Prostate gland (tissue), 2 donors: ENCODE measurements at places on chromosomes 4 and X. TPM values are rescaled to one million over a fixed set of nuclear protein-coding genes. Genes with fewer than 3 reads are reported as not detected.

- DNase-seq = no peak
Measured at GRCh38 chr4:186657764-186658163, 65.9 kb downstream of the FAT1 start.

DNA sequence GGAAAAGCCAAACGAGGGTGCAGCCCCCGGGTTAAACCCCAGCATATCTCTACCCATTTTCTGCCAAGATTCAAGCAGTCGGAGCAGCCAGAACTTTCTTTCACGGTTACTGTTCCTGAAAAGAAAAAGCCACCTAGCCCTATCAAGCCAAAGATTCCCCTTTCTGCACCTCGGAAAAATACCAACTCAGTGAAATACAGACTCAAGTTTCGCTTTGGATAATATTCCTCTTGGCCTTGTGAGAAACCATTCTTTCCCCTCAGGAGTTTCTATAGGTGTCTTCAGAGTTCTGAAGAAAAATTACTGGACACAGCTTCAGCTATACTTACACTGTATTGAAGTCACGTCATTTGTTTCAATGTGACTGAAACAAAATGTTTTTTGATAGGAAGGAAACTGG is 20.0 kb downstream of the FGF5 start:
- no peak for DNase-seq

DNA sequence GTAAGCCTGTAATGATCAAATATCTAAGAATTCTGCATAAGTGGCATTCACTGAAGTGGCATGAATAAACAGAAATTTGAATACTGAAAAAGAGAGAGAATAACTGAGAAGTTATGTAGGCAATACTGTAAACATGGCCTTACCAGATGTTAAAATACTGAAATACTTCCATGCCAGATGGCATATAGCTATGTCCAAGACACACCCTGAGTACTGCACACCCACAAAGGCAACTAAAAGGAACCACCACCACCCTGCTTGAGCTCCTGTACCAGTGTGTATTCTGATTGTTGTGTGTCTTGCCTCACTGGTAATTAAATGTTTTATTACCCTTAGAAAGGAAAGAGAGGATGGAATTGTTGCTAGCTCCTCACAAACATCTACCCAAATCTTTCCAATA is 192.1 kb downstream of the ADAMTS3 start:
- DNase-seq = no peak

- no peak for DNase-seq
Measured at GRCh38 chr4:119794681-119795080, 166.1 kb upstream of the PDE5A start.

DNA sequence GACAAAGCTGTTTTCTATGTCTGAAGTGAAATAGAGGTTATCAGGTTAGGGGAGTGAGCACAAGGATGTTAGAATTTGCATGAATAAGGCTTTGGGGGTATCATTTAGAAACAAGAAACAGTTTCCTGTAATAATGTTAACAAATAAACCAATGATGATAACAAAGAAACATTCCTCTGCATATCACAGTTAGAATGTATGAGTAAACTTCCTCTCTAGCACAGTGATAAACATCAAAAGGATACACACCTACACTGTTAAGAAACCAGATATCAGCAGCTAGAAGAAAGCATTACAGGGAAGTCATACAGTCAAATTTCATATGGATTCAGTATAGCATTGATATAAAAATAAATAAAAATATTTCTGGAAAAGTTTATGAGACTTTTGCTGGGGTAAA is 340.0 kb upstream of the MAGEB16 start:
- DNase-seq = no peak

- DNase-seq = no peak
Measured at GRCh38 chr4:15543537-15544247, 74.0 kb downstream of the CC2D2A start.

- DNase-seq = no peak
Measured at GRCh38 chr4:27414887-27415731, 554.5 kb downstream of the STIM2 start.

DNA sequence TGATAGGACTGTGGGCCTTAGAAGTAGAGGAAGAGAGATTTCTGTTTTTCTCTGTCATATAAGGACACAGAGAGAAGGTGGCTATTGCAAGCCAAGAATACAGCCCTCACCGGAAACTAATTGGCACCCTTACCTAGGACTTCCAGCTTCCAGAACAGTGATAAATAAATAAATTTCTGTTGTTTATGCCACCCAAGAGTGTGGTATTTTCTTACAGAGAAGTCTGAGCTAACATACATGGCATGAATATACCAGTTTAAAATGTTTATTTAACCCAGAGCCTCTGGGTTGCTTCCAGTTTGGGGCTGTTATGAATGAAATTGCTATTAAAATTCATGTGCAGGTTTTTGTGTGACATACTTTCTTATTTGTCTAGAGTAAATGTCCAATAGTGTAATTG is 654.0 kb upstream of the ATOH1 start:
- DNase-seq = no peak

GRCh38 chr4:1340181-1340747 is 6.7 kb upstream of the UVSSA start:
- DNase-seq = no peak

DNA sequence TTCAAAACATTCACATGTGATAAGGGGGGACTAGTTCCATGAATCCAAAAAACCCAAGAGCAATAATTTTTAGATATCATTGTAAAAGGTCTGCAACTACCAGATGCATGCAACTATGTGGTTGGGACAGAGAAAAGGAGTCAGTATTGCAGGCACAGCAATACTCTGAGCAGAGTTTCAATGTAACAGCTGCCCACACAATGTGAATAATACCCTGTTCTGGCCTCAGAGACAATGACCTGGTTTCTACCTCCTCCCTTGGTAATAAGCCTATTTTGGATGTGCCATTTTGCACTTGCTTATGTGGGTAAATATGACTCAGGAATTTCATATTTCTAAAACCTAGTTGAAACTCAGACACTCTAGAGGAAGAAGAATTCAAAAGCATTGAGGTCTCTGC is 194.8 kb upstream of the RASGEF1B start:
- DNase-seq = no peak

- no peak for DNase-seq
Measured at GRCh38 chr4:88280228-88280795, 4.0 kb downstream of the PPM1K start.

IL15 gene
- total RNA-seq = 1.2 TPM

C4orf46 gene
- total RNA-seq = 8.1 TPM

VCX3A gene
- total RNA-seq = 18.1 TPM
